Thoracic aorta (tissue), 2 donors: ENCODE measurements at places on chromosomes 12 and 14. TPM values are rescaled to one million over a fixed set of nuclear protein-coding genes. Genes with fewer than 3 reads are reported as not detected.

OR6C2 gene
- total RNA-seq: not detected

DNA sequence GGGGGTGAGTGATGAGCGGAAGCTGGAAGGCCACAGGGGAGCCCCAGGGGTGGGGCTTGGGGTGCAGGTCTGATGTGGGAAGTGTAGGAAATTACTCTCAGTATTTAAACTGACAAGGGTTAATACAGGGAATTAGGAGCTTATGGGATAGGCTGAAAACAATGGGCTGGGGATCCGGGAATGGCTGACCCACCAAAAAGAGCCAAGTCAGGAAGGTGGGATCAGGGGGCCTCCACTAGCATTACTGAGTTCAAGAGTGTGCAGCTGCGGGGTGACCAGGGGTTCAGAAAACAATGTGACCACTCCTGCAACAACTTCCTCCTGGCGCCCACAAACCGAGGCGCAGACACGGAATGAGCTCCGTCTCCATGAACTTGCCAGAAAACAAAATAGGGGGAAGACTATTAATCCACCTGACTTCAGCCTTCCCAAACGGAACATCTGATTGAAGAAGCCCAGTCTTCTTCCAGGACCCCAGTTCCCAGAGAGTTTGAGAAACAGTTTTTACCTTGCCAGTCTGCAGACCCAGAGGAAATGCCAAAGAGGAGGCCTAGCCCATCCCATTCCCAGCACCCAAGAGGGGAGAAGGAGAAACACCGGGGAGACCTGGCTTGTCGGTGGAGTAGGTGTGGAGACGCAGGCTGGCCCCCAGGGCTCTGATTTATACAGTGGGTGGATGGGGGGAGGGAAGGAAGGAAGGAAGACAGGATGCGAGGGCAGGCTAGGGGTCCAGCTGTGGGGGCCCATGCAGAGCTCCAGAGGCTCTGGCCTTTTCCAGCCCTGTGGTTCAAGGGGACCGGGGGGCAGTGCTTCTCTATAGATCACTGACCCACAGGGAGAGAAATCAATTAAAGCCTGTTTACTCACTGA is 16.5 kb upstream of the YY1 start:
- DNase-seq: no peak

BEGAIN gene
- total RNA-seq: 0.85 TPM

DNA sequence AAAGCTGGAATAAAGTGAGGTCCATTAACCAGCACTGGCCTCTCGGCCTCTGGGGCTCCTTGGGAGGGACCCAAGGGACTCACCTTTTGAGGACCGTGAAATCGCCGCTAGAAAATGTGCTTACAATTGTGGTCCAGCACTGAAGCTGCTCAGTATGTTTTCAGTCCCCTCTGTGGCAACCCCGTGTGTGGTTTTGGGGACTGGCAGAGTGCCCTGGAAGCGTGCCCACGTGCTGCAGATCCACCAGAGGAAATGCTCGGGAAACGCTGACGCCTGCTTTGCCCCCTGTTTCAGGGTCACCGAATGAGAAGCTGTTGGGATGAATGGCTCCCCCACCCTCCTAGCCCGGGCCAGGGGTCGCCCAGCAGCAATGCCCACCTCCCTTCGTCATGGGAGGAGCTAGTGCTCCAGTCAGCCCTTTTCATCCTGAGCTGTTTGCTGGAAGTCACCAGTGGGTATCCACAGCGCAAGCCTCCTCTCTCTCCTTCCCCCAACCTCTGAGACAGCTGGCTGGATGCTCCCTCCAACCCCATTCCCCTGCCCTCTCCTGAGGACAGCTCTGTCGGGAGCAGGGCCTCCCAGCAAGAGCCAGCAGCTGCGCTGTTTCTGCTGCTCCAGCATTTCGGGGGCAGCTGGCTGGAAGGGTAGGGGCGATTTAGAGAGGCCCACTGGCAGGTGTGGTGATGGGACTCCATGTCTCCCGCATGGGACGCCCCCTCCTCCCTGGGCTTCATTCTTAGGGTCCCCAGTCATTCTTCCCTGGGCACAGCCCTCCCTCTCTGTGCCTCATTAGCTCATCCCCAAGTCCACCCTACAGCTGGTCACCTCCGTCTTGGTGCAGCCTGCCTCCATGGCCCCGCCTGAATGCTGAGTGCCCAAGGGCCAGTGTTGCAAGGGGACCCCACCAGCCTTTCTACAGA is 33.2 kb upstream of the PPP1R13B start:
- peak; percentile 32 for DNase-seq

MTA1 gene
- 77.2 TPM for total RNA-seq

GRCh38 chr14:62694075-62694474 is 351.2 kb downstream of the KCNH5 start:
- no peak for DNase-seq

- no peak for DNase-seq
These were observed 2.3 kb upstream of the LHX5 start for GRCh38 chr12:113473942-113474341.

BDKRB2 gene
- total RNA-seq: 2.6 TPM

- DNase-seq: no peak
These were observed 349.2 kb upstream of the LMO3 start for GRCh38 chr12:16955083-16955657.

DNA sequence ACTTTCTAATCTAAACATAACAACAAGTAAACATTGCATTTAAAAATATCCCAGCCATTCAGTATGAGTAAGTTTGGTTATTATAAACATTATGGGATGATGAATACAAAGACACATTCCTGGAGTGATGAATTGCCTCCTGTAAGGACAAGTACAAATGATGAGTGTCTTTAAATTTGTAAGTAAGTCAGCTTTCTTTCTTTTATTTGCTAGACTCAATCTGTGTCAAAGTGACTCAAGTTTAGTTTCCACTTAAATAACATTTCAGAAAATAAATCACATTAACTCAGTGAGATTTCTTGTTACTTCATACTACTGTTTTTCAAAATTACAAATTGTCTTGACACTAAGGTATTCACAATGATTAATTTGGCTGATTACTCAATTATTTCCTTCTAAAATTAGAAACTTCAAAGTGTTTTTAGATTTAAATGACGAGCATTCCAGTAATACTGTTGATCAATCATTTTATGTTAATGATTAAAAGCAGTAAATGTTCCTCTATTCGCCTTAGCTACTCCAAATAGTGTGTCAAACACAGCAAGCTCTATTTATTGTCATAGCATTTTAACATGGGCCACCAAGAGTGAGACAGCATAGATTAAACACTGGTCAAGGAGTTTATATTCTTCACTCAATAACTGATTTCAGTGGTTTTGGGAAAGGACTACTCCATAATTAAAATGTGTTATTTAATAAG is 658.0 kb upstream of the MDGA2 start:
- DNase-seq: no peak

DNA sequence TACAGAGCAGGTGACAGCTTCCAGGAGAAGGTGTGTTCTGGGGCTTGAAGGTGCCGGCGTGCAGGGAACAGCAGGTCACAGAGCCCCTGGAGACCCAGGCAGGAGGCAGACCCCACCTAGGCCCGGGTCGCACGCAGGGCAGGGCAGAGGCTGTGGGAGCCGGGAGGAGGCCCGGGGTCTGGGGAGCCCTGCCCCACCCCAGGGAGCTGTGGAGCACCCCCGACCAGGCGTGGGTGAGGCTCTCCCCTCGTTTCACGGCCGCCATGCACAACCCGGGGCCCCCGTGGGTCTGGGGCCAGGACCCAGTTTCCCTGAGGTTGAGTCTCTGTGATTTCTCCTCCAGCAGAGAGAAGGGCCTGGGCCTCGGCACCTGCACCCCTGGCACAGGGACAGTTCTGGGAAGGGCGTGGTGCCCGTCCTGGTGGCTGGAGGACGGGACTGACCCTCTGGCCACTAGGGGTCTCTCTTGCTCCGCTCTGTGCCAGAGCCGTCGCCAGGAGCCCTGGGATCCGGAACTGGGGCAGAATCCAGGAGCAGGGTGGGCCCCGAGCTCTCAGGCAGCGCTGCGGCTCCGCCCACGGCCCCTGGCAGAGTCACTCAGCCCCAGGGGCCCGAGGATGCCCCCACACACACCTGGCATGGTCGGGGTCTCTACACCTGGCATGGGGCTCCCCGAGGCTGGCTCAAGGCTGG is 75.2 kb upstream of the FBRSL1 start:
- DNase-seq: no peak

- no peak for DNase-seq
These were observed 21.1 kb upstream of the KCNA5 start for GRCh38 chr12:5022465-5023061.

DNA sequence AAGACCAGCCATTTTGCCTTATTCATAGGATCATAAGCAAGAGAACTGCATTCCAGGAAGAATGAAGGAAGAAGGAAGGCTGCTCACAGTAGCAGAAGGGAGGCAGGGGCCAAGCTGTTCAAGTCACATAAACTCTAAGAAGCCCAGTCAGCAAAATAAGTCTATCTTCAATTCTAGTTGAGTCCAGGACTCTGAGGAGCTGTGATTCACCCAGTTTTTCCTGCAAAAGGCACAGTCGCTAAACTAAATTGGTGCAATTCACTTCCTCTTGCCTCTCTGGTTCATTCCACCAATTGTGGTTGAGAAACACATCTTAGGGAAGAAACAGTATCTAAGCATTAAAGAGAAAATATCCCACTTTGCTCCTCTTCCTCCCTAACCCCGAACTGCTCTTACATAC is 9.8 kb downstream of the ZNF641 start:
- no peak for DNase-seq

GRCh38 chr12:111412830-111413441 is 7.2 kb downstream of the SH2B3 start:
- no peak for DNase-seq

KRT8 gene
- 175 TPM for total RNA-seq

DNA sequence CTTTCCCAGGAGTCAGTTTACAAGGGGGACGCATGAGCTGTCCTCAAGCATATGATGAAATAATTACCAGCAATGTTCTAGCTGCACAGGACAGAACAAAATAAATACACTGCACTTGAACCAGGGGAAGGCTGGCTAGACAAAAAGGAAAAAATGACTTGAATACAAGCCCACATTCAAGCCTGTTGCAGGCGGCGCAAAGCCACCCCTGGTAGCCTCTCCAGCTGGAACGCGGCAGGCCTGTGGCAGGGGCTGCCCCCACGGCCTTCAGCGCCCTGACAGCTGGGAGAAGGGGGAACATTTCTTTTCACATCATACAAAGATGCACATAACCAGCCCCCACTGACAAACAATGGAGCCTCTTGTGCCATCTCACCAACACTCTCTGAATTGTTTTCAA is 57.1 kb downstream of the TRAFD1 start:
- no peak for DNase-seq

DNA sequence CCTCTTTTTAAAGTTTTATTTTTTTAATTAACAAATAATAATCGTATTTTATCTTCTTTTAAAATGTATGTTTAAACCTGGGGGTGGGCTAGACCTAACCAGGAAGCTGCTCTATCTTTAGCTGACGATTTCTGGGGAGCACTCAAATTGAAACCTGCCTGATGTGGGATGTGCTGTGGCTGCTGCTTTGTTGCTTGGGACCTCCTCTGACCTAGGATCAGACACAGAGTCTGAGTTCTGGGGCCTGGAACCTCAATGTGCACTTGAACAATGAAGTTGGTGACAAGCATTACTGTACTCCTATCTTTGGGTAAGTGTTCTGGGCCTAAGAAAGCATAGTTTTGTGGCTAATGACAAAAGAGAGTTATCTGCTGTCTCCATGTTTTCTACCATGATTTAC is 386.7 kb downstream of the DAD1 start:
- DNase-seq: no peak

B4GALNT1 gene
- 4.0 TPM for total RNA-seq

- DNase-seq: no peak
These were observed 193.0 kb upstream of the RTL1 start for GRCh38 chr14:101096551-101096950.

GPR162 gene
- total RNA-seq: 3.1 TPM

- no peak for DNase-seq
These were observed 522.9 kb downstream of the NOVA1 start for GRCh38 chr14:26074892-26075291.

GRCh38 chr12:103105971-103106597 is 148.6 kb downstream of the ASCL1 start:
- DNase-seq: no peak

C12orf75 gene
- total RNA-seq: 91.9 TPM

ETV6 gene
- 41.4 TPM for total RNA-seq

- DNase-seq: no peak
These were observed 154.9 kb upstream of the PZP start for GRCh38 chr12:9363145-9363544.

- no peak for DNase-seq
These were observed 8.1 kb upstream of the ZNF385A start for GRCh38 chr12:54392485-54393206.

TMEM229B gene
- 4.1 TPM for total RNA-seq

GRCh38 chr12:63802012-63802608 is 22.4 kb downstream of the RXYLT1 start:
- no peak for DNase-seq
